ENCODE measurements at places on chromosomes 4 and X.

DNA sequence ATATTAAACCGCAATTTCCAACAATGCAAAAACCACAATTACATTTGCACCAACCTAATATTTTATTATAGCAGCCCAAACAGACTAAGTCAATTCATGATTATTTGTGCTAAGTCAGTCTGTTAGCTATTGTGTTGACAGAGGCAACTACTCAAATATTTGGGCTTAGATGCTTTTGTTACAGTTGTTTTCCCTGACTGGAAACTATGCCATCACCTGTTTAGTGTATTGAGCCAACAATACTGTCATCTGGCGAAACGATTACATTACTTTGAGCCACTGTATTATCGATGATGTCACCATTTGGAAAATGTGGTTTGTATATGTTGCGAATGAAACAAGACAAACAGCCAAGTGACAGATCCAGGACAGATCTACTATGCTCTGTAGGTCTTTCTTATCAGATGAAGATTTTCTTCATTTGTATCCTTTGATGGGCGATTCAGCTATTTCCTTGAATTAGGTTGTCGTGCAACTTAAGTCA, 38.7 kb upstream of the INTS6L start:
- DNase-seq = no peak

DNA sequence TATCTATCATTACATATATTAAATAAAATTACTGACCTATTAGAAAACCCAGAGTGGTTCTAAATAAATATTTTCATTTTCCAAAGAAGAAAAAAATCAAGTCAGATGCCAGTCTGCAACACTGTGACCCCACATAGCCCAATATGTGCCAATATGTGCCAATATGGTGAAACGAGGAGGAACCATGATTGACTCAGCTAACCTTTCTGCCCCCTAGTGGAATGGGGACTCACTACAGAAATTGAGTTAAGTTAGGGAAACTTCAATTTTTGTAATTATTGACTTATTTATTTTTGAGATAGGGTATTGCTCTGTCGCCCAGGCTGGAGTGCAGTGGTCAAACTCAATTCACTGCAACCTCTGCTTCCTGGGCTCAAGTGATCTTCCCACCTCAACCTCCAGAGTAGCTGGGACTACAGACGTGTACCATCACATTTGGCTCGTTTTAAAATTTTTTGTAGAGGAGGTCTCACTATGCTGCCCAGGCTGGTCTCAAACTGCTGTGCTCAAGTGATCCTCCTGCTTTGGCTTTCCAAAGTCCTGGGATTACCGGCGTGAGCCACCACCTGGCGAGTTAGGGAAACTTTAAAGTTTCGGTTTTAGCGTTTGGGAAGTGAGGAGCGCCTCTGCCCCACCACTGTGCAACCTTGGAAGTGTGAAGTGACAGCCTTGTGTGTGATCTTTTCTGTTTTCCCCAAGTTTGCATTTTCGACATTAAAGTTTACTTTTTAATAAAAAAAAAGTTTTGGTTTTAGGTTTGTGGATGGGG, 116.8 kb upstream of the SHISA3 start:
- DNase-seq = no peak

GRCh38 chrX:150361777-150362351, 1.3 kb upstream of the MAMLD1 start:
- DNase-seq = no peak

DNA sequence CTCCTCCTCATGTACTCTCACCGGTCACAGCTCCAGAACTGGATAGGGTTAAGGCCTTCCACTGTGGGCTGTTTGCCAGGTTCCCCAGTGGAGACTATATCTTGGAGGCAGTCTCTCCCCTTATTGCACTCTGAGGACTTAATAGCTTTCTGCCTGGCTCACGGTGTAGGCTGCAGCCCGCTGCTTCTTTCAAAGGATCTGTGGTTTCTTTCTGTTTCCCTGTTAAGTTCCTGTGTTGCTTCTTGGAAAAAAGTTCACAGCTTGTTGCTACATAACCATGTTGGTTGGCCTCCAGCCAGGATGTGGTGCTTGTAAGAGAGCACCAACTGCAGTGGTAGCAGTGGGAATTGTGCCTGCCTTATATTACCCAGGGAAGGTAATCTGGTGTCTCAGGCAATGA, 24.9 kb upstream of the ZDHHC15 start:
- no peak for DNase-seq

GRCh38 chrX:49290215-49290614, 13.2 kb upstream of the GAGE10 start:
- no peak for DNase-seq

- no peak for DNase-seq
These were observed 18.3 kb downstream of the NLGN3 start for GRCh38 chrX:71162981-71163380.

DNA sequence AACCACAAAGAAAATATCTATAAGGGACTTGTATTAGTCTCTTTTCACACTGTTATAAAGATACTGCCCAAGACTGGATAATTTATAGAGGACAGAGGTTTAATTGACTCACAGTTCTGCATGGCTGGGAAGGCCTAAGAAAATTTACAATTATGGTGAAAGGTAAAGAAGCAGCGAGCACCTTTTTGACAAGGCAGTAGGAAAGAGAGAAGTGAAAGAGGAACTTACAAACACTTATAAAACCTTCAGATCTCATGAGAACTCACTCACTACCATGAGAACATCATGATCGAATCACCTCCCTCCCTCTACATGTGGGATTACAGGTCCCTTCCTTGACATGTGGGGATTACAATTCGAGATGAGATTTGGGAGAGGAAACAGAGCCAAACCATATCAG, 856.0 kb downstream of the TRAM1L1 start:
- DNase-seq = no peak

GRCh38 chr4:72243641-72244040, 211.8 kb downstream of the NPFFR2 start:
- DNase-seq = no peak

- DNase-seq = no peak
These were observed 13.2 kb downstream of the HAND2 start for GRCh38 chr4:173516621-173517524.

Data from fibroblast of skin of left biceps (primary cell).